ENCODE measurements at places on chromosomes 11 and 22.
A peak's percentile ranks its signal among the peaks of the same experiment; 100 is the strongest.

DNA sequence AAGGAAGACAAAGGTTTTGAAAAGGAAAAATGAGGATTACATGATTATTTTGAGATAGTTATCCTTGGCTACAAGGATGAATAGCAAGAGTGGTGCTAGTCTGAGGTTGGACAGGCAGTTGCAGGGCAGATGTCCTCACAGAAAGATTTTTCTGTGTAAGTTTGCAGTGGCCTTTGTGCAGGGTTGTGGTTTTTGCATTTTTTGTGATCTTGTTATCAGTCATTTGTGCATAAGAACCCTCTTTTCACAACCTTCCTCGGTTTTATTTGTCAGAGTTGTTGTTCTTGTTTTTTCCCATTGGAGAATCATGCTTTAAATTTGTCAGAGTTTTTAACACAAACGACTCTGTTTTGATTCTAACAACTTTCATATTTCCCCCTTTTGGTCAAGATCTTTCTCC, 1.4 kb downstream of the CCDC134 start:
- no peak for DNase-seq

- peak; percentile 60 for DNase-seq
Measured at GRCh38 chr22:24175160-24175808, 6.0 kb upstream of the SUSD2 start.

- peak; percentile 55 for DNase-seq
Measured at GRCh38 chr22:50529897-50530579, at the start of gene TYMP. TSS of gene TYMP (minus strand) at chr22:50530012. CDS start at chr22:50529709, 303 bp downstream.

DNA sequence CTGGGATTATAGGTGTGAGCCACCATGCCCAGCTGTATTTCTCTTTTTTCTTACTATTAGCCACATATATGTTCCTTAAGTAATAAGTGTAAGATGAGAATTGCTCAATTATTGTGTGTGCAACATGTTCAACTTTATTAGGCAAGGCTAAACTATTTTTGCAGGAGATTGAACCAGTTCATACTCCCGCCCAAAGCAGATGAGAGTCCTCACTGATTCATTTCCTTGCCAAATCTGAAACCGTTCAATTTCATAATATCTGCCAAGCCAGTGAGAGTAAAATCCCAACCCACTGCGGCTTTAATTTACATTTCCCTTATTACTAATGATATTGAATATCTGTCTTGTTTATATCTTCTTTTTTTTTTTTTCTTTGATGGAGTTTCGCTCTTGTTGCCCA, 48.4 kb downstream of the KCNJ4 start:
- no peak for DNase-seq

DNA sequence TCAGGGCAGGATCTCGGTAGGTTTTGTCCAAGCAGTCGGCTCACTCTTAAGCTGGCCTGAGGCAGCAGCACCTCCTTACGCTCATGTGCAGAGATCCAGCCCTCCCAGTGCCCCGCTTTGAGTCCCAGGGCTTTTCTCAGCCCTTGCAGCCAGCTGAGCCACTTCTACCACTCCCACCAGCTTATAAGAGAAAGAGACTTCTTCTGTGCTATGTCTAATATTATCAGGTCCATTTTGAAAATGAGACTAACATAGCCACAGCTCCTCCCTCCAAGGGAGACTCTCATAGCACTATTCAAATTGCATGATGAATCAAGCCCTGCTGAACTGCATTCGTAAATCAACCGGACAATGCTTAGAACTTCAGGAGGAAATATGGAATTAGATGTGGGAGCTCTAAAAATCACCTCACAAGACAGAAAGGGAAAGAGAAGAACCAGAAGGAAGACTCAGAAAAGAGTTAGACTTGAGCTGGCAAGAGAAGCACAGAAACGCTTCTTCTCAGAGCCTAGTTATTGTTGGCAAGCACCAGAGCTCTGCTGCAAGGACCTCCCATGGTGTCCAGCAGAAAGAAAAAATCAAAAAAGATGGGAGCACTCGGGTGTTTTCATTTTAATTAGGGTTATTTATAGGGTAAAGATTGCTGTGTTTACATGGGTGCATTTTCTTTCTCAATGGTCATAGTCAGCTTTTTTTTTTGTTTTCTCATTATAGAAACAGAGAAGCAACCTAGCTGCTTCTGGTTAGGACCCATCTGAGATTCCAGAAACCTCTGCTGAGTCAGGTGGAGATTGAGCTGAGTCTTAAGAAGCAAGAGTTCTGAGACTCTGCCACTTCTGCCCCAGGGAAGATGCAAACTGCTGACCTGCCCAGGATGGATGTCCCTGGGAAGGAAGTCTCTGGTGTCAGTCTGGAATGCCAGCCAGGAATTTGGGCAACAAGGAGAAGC, 181.4 kb downstream of the ETS1 start:
- DNase-seq, result no peak

DNA sequence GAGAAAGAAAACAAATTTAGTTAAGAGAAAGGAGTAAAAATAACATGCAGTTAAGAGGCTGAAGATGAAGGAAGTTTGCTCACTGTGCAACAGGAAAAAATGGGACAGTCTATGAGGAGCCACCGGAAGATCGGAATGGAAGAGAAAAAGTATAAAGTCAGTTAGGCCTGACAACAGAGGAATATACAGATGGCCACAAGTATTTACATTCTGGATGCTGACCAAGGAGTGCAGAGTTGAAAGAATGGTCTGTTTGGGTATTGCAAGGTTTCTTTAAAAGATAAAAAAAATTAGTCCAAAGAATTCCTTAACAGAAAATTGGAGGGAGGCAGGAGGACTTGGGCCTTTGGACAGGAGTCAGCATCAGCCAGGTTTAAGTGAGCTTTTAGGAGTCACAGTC, 37.5 kb downstream of the RBFOX2 start:
- DNase-seq, result no peak

DNA sequence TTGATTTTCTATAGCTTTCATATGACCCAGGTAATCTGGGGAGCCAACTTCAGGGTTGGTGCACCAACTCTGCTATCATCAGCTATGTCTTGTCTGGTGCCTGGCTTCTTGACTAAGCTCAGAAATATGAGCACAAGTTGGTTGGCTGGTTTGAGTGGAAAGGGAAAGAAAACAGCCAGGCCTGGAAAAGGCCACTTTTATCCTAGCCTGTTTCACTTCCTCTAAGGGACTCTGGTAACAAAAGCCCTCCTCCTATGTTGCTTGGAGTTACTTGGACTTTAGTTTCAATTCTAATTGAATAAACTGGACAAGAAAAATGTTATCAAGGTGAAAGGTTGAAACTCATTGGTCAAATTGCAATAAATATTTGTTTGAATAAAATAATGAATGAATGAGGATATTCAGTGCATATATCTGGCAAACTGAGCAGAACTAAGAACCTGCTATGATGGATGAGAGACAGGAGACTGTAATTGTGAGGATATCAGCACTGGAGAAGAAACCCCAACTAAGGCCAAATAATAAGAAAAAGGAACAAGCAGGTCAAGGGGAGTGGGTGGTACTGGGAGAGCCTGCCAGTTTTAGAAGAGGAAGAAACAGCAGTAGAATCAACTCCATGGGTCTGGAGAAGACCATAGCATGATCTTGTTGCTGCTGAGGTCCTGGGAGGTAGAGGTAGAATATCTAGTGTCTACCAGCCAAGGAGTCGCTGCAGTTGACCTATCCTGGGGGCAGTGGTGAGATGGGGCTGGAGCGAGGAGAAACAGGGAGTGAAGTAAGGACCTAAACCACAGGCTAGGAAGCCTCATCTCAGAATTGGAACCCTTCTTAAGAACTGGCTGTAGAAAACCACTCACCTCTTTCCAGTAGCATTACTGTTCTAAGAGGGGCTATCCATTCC, 8.2 kb downstream of the ROBO4 start:
- no peak for DNase-seq

DNA sequence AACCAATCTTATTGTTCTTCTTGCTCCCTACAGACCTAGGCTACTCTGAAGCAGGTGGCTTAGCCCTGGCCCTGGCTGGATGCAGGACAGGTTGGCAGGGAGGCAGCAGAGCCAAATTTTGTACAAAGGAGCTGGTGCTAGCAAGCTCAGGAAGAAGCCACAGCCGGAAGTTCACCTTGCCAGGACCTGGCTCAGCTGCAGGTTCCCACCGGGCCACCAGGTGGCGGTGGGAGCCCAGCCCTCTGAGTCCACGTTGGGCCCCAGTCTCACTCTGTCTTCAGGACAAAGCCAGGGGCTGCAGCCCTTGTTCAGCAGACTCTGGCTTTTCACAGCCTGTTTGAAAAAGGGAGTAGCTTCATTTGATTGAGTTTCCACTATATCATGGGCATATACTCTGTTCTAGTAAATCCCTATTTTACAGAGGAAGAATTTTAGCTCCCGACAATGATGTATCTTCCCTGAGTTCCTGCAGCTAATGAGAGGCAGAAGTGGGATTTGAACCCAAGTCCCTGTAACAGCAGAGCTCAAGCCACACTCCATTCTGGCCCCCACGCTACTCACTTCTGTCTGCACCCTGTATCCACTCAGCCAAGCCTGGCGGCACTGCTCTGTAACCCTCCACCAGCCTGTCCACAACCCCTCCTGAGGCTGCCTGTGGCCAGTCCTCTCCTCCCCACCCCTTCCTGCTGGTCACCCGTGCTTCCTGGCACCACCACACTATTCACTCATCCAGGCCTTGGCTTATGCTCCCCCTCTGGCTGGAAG, 3.3 kb downstream of the TKFC start:
- peak; percentile 92 for DNase-seq

- no peak for DNase-seq
Measured at GRCh38 chr11:2803186-2804091, 82.1 kb downstream of the CDKN1C start.

DNA sequence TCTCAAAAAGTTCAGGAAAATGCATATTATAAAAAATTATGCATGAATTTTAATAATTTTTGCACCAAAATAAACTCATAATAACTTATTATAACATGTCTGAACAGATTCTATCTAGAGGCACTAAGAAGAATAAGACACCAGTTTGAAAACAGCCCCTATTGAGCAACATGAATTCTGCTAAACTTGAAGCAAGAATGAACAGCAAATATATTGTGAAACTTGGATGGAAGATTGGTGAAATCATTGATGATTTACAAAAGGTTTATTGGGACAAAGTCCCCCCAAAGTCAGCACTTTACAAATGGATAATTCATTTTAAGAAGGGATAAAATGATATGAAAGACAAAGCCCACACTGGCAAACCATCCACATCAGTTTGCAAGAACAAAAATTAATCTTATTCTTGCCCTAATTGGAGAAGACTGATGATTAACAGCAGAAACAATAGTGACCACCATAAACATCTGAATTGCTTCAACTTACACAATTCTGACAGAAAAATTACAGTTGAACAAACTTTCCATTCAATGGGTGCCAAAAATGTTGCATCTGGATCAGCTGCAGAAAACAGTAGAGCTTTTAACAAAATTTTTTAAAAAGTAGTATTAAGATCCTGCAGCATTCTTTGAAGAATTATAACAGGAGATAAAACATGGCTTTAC, 257.5 kb upstream of the FAT3 start:
- no peak for DNase-seq

DNA sequence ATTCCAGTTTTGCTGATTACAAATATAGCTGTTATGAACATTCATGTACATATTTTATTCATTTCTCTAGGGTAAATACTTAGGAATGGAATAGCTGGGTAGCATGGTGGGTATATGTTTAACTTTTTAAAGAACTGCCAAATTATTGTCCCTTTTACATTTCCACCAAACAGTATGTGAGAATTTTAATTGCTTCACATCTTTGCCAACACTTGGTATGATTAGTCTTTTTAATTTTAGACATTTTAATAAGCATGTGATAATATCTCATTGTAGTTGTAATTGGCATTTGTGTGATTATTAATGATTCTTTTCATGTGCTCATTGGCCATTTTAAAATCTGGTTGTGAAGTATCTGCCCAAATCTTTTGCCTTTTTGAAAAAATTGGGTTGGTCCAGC, 72.6 kb upstream of the SORL1-AS1 start:
- DNase-seq, result no peak

- no peak for DNase-seq
Measured at GRCh38 chr22:24205438-24206195, 24.3 kb downstream of the SUSD2 start.

GRCh38 chr22:37564111-37564711, 3.9 kb downstream of the CDC42EP1 start:
- DNase-seq, result no peak

DNA sequence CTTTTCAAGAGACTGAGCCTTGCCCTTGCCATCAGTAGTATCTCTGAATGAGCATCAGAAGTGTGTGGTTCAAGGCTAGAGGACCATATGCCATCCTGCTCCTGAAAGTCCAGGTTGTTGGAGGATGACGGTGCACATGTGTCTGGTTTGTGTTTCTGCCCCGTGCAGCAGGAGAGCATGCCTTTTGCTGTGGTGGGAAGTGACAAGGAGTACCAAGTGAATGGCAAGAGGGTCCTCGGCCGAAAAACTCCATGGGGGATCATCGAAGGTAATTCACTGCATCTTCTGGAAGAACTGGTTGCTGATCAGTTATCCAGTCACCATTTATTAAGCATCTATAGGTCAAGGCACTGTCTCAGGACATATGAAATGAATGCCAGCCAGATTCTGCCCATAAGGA, 6.1 kb upstream of the WBP2NL start:
- no peak for DNase-seq

GRCh38 chr22:36864454-36865215, 3.8 kb downstream of the NCF4 start:
- no peak for DNase-seq

- DNase-seq, result no peak
Measured at GRCh38 chr11:101949680-101950220, 33.4 kb upstream of the ANGPTL5 start.

DNA sequence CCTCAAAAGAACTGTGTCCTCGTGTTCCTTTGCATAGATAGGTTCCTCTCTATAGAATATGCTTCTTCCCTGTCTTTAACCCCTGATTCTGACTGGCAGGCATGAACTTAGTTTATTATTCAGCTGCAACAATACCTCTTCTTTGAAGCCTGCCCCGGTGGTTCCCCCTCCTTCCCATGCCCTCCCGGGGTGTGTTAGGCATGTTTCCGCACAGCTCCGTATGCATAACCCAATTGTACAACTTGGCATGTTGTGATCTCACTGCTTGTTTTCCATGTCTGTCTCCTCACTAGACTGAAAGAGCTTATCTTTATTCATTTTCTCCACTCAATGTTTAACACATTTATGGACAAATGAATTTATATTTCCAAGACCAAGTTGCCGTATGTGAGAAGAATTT, 72.6 kb downstream of the DEPDC5 start:
- DNase-seq, result no peak

- no peak for DNase-seq
Measured at GRCh38 chr22:31363885-31364465, 17.8 kb upstream of the PATZ1 start.

GRCh38 chr11:34086554-34087283, 18.7 kb upstream of the NAT10 start:
- no peak for DNase-seq

GRCh38 chr11:111918390-111919256, at the start of gene C11orf52:
TSS of gene C11orf52 (plus strand) at chr11:111918913. CDS start at chr11:111918973, 60 bp downstream.
- no peak for DNase-seq

DNA sequence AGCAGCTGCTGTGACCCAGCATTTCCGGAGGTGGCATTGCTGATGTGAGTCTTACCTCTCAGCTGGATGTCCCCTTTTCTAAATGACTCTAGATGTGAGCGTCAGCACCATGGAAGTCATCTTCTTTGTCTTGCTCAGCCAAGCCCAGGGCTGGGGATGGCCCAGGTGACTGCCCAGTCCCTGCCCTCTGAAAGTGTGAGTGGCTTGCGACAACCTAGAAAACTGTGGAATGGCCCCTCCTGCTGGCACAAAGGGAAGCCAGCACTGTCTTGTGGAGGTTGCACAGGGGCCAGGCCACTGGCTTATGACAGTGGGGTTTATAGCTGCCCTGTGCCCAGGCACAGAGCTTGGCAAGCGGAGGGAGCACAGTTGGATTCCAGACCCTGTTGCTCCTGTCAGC, 6.2 kb downstream of the TUB start:
- DNase-seq, result no peak

All from CD4-positive, alpha-beta T cell (primary cell).